Small intestine (tissue), 16 donors: ENCODE measurements at places on chromosomes 7 and 10.

DNA sequence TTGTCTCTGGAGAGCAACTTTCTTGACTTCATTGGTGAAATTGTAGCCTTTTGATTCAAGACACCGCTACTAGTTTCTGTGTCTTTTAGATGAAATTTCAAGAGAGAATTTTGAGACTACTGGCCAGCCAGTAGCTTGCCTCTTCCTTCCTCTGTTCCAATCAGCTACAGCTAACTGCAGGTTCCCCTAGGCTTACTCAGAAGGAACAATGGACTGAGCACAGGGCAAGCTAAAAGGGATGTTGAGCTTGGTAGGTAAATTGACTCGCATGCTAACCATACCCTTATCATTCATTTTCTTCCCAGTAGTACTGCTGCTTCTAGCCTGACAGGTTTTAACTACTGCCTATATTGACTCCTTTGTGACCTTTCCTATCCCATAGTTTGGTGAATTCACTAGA is 81.1 kb downstream of the RUNDC3B start:
- no peak for DNase-seq
- H3K27ac ChIP-seq = no peak overlapping the region
- H3K36me3 ChIP-seq = no peaks in the 10 kb centered on the region

DNA sequence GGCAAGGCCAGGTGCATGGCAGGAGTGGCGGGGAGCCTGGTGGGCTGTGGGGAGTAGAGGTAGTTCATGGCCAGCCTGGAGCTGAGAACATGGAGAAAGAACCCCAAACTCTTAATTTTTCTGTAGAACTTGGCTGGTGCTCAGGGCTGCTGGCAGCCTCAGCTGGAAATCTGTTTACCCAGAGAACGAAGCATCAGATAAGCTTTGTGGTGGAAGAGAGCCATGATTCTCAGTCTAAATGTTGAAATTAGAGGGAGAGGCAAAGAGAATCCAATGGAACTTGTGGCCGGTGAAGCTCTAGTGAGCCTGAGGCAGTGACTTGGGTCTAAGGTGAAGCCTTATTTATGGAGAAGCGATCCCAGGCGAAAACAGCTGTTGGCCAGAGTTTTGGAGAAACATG is 126.4 kb downstream of the CCDC3 start:
- peak; percentile 7 for DNase-seq
- no peaks in the 10 kb centered on the region for H3K36me3 ChIP-seq
- H3K4me1 ChIP-seq = no peaks in the 10 kb centered on the region
- no peak overlapping the region for H3K4me3 ChIP-seq

DNA sequence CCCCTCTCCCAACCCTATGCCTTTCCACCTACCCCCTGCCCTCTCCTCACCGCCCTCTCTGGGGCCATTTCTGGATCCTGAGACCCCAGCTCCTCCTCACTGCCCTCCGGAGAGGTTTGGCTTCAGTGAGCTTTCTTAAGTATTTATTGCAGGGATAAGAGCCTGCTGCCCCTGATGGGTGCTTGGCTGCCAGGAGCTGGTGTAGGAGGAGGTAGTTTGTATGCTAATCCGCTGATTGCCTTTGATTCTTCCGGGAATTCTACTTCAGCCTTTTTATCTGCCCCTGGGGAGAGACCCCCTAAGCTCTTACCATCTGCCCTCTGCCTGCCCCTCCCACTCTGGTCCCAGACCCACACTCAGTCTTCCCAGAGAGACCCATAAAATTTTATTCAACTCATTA is 263.5 kb upstream of the PODXL start:
- H3K36me3 ChIP-seq = no peaks in the 10 kb centered on the region
- no peaks in the 10 kb centered on the region for H3K4me1 ChIP-seq
- H3K27me3 ChIP-seq = no peaks in the 10 kb centered on the region
- no peak for DNase-seq
- H3K27ac ChIP-seq = no peak overlapping the region
- H3K4me3 ChIP-seq = no peak overlapping the region

DNA sequence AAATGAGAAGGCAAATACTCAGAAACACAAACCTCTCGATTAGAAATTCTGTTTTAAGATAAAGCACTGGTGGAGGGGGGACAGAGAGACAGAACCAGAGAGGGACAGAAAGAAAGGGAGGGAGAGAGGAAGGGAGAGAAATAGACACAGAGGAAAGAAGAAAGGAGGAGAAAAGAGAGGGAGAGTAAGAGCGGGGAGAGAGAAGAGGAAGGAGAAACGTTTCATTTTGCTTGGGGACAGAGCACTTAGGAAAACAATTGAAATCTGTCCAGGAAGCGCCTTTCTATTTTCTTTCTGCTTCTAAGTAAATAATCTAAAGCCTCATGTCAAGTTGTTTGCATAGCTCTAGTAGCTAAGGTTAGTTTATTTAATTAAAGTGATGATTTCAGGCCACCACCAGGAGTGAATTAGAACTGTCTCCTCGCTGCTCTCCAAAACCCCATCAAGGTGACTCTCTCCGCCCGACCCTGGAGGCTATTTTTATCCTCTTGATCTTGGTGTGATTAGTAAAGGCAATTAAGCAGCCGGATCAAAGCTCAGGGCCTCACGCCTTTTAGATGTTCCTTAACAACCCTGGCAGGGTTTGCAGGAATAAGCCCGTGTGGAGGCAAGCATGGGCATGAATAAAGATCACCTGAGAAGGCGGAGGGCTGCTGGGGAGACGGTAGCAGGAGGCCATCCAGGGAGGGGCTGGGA is 73.4 kb upstream of the INSIG1 start:
- no peak overlapping the region for H3K27ac ChIP-seq
- H3K27me3 ChIP-seq = no peaks in the 10 kb centered on the region
- peaks cover 4% of the 10 kb centered on the region for H3K4me1 ChIP-seq
- DNase-seq = no peak
- H3K36me3 ChIP-seq = no peaks in the 10 kb centered on the region
- no peak overlapping the region for H3K4me3 ChIP-seq

- H3K36me3 ChIP-seq = no peaks in the 10 kb centered on the region
- no peaks in the 10 kb centered on the region for H3K4me1 ChIP-seq
- no peak overlapping the region for H3K4me3 ChIP-seq
- no peak for DNase-seq
Observed at GRCh38 chr7:146146831-146147486, 30.4 kb downstream of the CNTNAP2 start.

DNA sequence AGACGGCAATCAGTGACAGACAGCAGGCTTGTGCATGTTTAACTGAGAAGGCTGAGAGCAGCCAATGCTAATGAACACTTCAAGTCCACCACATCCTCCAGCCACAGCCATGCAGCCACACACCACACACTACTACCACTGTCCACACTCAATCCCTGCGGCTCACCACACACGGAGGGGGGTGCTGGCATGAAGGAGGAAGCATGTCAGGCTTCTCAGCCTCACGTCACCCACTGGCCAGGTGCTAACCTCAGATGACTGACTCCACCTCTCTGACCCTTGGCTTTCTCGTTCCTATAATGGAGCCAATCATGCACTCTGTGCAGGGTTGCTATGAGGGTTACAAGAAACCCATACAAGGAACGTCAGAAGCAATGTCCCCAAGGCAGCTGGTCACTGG is 165.4 kb upstream of the RNF32 start:
- H3K27ac ChIP-seq = no peak overlapping the region
- no peaks in the 10 kb centered on the region for H3K27me3 ChIP-seq
- H3K4me1 ChIP-seq = no peaks in the 10 kb centered on the region
- no peak overlapping the region for H3K4me3 ChIP-seq
- H3K36me3 ChIP-seq = peaks cover 3% of the 10 kb centered on the region

- DNase-seq = no peak
- H3K27ac ChIP-seq = no peak overlapping the region
- H3K4me1 ChIP-seq = peaks cover 5% of the 10 kb centered on the region
- no peaks in the 10 kb centered on the region for H3K36me3 ChIP-seq
- H3K4me3 ChIP-seq = no peak overlapping the region
- no peaks in the 10 kb centered on the region for H3K27me3 ChIP-seq
Observed at GRCh38 chr7:128100225-128100948, 69.2 kb upstream of the LRRC4 start.

DNA sequence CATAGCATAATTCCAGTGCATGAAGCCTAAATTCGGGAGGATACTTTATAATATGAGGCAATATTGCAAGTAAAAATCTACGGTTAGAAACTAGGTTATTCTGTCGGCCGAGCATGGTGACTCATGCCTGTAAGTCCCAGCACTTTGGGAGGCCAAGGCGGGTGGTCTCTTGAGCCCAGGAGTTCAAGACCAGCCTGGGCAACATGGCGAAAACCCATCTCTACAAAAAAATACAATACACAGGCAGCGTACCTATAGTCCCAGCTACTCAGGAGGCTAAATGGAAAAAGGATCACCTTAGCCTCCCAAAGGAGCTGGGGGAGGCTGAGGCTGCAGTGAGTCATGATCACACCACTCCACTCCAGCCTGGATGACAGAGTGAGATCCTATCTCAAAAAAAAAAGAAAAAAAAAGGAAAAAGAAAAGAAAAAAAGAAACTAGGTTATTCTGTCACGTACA is 14.2 kb downstream of the SKAP2 start:
- H3K27ac ChIP-seq = no peak overlapping the region
- H3K4me1 ChIP-seq = no peaks in the 10 kb centered on the region
- H3K36me3 ChIP-seq = peaks cover 3% of the 10 kb centered on the region
- DNase-seq = no peak

- H3K4me1 ChIP-seq = no peaks in the 10 kb centered on the region
- no peak overlapping the region for H3K27ac ChIP-seq
- no peak overlapping the region for H3K4me3 ChIP-seq
- DNase-seq = peak; percentile 27
- H3K27me3 ChIP-seq = no peaks in the 10 kb centered on the region
Observed at GRCh38 chr10:23338155-23338828, 6.3 kb downstream of the C10orf67 start.

DNA sequence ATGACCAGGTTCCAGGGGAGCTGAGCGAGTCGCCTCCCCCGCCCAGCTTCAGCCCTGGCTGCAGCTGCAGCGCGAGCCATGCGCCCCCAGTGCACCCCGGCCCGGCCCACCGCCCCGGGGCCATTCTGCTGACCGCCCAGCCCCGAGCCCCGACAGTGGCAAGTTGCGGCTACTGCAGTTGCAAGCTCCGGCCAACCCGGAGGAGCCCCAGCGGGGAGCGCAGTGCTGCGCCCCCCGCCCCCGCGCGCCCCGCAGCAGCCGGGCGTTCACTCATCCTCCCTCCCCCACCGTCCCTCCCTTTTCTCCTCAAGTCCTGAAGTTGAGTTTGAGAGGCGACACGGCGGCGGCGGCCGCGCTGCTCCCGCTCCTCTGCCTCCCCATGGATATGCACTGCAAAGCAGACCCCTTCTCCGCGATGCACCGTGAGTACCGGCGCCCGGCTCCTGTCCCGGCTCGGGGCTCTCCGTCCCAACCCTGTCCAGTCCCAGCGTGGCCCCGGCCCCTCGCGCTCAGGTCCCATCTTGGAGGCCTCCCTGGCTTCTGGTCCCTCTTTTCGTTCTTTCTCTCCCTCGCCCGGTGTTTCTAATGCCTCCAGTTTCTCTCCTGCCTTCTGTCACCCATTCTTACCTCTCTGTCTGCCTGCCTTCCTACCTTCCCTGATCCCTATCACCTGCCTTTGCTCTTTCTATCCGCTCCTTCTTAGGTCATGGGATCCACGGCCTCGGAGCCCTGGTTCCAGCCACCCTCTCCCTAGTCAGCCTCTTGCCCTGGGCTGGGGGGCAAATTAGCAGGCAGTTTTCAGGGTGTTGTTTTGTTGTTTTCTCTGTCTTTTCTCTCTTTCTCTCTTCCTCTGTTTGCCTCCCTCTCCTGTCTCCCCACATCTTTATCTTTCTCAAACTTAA is 751 bp downstream of the PAX2 start:
- no peak overlapping the region for H3K27ac ChIP-seq
- no peak for DNase-seq
- H3K4me3 ChIP-seq = no peak overlapping the region
- no peaks in the 10 kb centered on the region for H3K36me3 ChIP-seq

- H3K36me3 ChIP-seq = no peaks in the 10 kb centered on the region
- H3K27me3 ChIP-seq = no peaks in the 10 kb centered on the region
- peak; percentile 89 for DNase-seq
- no peak overlapping the region for H3K4me3 ChIP-seq
Observed at GRCh38 chr7:116876664-116877442, 14.5 kb downstream of the CAPZA2 start.

GRCh38 chr10:97582169-97582568 is 2.0 kb upstream of the HOGA1 start:
- peaks cover 13% of the 10 kb centered on the region for H3K4me1 ChIP-seq
- H3K4me3 ChIP-seq = no peak overlapping the region
- no peaks in the 10 kb centered on the region for H3K27me3 ChIP-seq
- H3K36me3 ChIP-seq = no peaks in the 10 kb centered on the region

DNA sequence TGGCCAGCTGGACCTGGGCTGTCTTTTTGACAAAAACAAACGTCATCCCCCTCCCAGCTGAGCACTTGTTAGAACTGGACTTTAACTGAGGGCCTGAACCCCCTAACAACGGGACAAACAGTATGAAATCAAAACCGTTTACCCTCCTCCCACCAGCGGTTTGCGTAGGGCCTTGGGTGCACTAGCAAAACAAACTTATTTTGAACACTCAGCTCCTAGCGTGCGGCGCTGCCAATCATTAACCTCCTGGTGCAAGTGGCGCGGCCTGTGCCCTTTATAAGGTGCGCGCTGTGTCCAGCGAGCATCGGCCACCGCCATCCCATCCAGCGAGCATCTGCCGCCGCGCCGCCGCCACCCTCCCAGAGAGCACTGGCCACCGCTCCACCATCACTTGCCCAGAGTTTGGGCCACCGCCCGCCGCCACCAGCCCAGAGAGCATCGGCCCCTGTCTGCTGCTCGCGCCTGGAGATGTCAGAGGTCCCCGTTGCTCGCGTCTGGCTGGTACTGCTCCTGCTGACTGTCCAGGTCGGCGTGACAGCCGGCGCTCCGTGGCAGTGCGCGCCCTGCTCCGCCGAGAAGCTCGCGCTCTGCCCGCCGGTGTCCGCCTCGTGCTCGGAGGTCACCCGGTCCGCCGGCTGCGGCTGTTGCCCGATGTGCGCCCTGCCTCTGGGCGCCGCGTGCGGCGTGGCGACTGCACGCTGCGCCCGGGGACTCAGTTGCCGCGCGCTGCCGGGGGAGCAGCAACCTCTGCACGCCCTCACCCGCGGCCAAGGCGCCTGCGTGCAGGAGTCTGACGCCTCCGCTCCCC is at the start of gene IGFBP1:
Gene IGFBP1, plus strand, starts transcription at position 304 of the 808 bp plus-strand sequence. Its CDS starts 165 bp downstream, at position 469.
- H3K27ac ChIP-seq = no peak within 1 kb of the TSS
- DNase-seq = peak; percentile 40
- no peaks in the 10 kb centered on the region for H3K4me1 ChIP-seq
- H3K27me3 ChIP-seq = peaks cover 51% of the 10 kb centered on the region
- H3K4me3 ChIP-seq = no peak within 1 kb of the TSS

DNA sequence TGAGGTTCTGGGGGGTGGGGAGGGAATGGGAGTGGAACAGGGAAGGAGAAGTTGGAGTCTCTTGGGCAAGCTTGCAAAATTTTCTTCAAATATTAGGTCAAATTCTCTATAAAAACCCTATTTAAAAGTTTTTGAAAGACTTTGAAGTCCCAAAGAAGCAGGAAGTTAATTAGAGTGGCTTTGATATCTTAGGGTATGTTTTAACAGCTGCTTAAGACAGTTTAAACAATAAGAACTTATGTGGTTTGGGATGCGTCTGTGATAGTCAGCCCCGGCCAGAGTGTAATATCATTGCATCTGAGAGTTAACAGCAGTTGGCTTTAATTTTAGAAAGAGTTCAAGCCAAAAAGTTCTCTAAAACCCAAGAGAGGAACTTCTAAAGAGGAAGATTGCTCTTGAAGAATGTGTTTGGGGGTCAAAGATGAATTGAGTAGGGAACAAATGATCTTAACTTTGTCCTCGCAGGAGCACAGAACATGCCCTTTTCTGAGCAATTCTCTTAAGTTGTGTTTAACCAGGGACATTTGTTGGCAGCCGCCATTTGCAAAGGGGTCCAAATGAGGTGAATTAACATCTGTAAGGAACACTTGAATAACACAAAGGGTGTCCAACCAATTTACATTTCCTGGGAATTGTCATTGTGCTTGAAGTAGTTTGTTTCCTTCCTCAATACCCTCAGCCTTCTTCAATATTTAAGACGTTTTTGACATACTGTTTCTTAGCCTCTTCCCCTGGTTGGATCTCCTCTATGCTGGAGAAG is 182.4 kb downstream of the PTEN start:
- H3K4me1 ChIP-seq = peaks cover 8% of the 10 kb centered on the region
- no peak overlapping the region for H3K27ac ChIP-seq
- H3K36me3 ChIP-seq = no peaks in the 10 kb centered on the region
- no peak for DNase-seq
- H3K27me3 ChIP-seq = no peaks in the 10 kb centered on the region
